Activated T-helper 1 cell treated with anti-CD3 and anti-CD28 coated beads, Interleukin-2, amount 50 U/mL, for 16 hours (primary cell): ENCODE measurements at places on chromosomes 16 and 17.

DNA sequence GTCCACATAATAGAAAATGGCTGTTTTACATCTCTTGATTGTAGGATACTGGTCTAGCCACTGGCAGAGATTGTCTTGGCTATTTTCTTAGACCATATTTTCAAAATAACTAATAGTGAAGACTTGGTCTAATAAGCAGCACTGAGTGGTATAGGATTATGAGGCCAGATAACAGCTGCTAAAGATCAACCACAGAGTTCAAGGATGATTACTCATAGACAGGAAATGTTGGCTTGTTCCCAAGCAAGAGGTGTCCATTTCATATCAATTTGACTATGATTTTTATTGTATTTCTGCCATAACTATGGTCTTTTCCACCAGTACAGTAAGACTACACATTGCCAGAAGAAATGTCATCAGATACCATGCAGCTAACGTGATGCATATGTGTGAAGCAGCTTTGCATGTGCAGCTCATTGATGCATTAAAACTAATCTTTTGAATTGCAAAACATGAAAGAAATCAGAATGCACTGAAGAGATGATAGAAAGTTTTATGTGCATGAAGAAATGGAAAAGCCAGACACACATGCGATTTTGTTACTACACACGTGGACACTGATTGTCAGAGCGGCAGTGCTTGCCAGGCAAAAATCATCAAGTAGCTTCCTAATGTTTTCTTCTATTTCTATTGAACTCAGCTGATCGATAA, 693.3 kb downstream of the CDH11 start:
- no peak for DNase-seq

GRCh38 chr16:10740000-10740844, 3.4 kb upstream of the NUBP1 start:
- no peak for DNase-seq

- no peak for DNase-seq
Observed at GRCh38 chr16:86042996-86043725, 144.2 kb downstream of the IRF8 start.

GRCh38 chr17:65841089-65841488, 279.6 kb upstream of the AXIN2 start:
- no peak for DNase-seq

GRCh38 chr17:6072157-6072556, 2.0 kb downstream of the WSCD1 start:
- DNase-seq = no peak

DNA sequence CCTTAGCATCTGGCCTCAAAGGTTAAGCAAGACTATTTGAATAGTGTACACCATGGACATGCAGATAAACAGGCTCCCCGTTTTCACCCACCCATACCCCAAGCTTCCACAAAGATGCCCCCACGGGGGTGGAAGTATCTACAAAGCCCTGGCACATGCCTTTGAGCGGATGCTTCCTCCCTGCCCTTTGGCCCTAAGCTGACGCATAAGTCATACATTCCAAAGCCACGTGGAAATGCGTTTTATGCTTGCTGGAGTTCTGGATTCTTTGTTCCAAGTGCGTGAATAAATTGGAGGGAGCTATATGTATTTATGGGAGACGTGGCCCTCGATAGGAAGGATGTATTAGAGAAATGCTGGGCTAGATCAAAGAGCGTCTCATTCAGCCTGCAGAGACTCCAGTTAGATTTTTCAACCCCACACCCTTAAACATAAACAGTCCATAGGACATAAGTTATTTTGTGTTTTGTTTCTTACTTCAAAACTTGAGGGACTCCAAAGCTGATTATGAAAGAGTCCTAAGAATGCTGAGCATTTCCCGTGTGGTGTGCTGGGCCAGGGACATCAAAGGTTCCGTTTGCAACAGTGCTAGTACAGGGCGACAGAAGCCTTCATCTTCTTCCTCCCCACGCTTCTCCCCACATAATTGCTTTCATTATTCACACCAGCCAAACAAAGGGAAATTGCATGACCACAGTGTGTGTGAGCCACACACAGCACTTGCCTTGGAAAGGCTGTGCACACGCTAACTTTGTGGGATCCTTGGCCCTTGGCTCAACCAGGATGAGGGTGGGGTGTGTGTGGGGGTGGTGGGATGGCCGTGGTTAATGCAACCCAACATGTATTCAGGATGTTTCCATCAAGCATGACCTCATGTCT, 73.6 kb downstream of the WIPI1 start:
- DNase-seq = no peak

DNA sequence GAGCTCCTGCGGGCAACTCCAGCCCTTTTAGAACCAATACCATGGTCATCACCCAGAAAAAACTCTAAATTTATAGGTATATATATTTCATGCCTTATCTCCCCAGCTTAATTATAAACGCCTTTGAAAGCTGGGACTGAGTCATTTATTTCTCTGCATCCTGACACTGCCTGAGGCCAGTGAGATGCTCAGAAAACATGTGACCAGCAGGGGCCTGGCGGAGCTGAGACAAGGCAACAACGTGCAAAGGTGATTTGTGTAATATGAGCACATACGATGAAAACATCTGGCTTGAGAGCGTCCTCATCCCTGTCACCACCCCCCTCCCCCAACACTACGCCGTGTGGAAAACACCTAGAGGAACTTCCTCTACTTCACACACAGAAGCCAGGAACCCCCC, 22.7 kb downstream of the NXN start:
- no peak for DNase-seq

GRCh38 chr16:48523415-48524204, 86.4 kb downstream of the N4BP1 start:
- no peak for DNase-seq

DNA sequence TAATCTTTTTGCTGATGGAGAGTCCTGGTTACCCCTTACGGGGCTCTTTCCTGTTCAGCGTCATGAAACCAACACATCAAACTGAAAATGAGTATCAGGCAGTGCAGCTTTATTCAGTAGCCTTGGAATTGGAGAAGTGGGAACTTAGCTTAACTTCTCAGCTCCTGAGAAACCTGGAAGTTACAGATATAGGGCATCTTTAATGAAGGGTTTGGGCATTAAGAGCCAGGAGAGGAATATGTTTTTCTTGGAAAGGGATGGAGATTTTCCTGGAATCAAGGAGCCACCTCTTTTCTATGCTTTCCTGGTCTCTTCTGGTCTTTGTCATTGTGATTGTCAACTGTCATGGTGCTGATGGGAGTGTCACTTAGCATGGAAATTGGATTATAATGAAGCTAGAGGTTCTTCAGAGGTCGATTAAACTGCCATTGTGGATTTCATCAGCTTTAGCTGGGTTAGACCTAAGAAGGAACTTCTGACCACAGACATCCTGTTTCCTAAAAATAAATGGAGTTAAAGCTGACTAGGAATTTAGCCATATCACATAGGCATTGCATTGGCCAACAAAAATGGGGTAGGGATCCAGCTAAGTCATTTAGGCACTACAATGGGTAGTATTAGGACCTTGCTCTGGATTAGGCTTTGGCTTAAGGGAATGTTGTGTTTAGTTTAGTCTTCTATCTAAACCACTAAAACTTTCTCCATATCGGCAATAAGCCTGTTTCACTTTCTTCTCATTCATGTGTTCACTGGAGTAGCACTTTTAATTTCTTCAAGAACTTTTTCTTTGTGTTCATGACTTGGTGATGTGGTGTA, 186.4 kb downstream of the BCAS3 start:
- no peak for DNase-seq

DNA sequence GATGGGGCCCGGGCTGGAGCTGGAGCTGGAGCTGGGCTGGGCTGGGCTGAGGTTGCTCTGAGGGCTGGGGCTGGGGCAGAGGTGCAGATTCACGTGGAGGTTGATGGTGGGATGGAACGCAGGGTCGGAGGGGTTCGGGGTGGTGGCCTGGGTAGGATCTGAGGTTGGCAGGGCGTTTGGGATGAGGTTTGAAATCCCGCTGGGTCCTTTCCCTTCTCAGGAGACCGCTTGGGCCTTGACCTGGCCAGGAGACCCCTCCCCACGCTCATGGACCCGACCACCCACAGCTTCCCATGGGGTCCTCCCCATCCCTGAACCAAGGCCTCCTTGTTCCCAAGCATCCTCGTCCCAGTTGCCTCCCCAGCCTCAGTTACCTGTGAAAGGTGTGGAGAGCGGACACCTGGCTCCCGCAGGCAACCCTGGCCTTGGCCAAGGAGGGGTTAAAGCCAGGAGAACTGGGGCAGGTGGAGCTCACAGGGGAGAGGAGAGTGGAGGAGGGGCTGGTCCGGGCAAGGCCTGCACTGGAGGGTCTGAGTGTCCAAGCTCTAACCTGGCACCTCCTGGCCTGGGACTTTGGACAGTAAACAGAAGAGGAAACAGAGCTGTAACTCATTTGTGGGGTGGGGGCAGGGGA, at the start of gene ASGR2:
TSS of gene ASGR2 (minus strand) at position 582 of the 634 bp plus-strand sequence. CDS start 582 bp downstream, outside the sequence.
- no peak for DNase-seq

- no peak for DNase-seq
Observed at GRCh38 chr16:75452464-75453190, 11.9 kb downstream of the TMEM170A start.

- no peak for DNase-seq
Observed at GRCh38 chr17:29240968-29241963, 5.4 kb upstream of the CRYBA1 start.

GRCh38 chr17:48335858-48336500, 94.0 kb downstream of the SKAP1 start:
- no peak for DNase-seq

GRCh38 chr17:9451934-9452333, 123.7 kb downstream of the STX8 start:
- DNase-seq = no peak

DNA sequence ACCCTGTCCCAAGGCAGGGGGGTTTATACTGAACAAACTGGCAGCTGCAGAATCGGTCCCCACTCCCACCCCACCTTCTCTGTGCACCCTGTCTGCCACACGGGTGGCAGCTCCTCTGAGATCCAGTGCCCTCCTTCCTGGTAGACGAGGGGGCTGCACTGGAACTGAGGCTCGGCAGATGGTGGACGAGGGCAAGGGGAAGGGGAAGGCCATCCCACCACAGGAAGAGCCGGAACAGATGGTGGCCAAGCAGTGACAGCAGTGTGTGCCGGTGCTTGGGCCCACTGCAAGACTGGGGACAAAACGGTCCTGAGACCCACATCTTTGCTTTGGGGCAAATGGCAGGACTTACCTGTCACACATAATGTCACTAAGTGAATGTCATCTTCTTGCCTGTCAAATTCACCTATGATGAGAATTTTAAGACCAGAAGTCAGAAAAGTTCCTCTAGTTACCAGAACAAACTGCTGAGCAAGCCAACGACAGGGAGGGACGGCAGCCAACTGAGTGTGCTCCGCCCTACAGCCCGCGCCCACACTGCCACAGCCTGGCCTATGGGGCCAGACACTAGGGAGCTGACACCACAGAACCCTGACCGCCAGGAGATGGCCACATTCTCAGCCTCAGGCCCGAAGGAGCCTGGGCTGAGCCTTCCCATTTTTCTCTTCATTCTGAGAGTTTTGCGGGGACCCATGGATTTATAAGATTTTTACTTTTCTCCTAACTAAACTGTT, 14.4 kb downstream of the NTAN1 start:
- DNase-seq = no peak

DNA sequence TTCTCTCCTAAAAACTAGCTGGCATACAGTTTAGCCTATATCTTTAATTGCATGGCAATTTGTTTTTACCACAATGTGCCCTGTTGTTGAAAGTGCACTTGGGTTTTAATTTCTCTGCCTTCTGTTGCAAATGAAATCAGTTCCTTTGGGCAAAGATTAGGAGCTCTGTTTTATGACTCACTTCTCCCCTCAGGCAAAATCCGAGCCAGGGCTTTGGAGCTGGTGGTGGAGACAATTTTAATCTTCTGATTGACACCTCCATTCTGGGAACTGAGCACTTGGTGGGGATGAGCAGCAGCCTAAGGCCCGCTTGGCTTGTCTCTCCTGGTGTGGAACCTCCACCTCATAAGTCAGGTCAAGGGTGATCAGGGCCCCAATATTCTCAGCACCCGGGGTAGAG, 13.3 kb upstream of the MYH8 start:
- no peak for DNase-seq

- DNase-seq = no peak
Observed at GRCh38 chr17:66548158-66548557, 245.7 kb downstream of the PRKCA start.

GRCh38 chr17:77631307-77631706, 327.2 kb upstream of the TNRC6C start:
- DNase-seq = no peak

DNA sequence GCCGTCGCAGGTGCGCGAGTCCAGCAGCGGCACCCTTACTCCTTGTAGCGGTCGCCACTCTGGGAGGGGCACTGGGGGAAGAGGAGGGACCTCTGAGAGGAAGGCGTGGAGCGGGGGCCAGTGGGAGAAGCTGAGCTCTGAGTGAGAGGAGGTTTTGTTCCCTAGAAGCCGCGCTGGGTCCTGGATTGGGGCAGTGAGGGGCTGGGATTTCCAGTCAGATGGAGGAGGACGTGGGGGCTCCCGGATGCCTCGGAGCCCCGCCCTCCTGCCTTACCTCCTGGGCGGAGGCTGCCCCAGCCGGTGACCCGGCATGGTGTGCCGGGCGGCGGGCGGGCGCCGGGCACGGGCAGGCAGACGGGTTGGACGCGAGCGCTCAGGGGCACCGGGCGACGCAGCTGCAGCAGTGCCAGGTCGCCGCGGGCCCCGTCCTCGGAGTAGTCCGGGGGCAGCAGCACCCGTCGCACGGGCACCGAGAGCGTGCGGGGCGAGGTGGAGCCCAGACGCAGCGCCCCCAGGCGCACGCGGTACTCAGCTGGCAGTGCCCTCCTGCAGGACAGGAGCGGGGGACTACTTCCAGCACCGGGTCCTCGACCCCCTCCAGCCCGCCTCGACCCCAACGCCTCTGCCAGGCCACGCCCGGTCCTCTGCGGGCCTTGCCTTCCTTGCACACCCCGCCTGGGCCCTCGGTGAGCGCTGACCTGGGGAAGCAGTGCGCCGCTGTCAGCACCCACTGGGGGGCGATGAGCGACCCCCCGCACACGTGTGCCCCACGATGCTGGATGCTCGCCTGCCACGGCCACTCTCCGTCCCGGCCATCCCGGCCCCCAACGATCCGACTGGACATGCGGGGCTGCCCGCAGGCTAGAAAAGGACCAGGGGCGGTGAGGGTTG, 2.0 kb downstream of the PRSS33 start:
- no peak for DNase-seq

DNA sequence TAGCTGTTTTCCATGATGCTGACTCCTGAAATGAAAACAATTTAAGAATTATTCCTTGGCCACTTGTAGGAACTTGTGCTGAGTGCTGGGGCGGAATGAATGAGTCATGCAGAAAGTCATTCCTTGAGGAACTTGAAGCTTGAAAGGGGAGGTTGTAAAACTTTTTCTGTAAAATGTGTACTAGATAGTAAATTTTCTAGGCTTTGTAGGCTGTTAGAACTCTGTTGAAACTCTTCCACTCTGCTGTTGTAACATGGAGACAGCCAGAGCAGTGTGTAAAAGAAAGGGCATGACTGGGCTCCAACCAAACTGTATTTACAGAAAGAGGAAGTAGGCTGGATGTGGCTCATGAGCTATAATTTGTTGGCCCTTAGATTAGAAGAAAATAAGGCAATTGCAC, 46.1 kb downstream of the ABCA8 start:
- no peak for DNase-seq

- no peak for DNase-seq
Observed at GRCh38 chr16:81229811-81230210, 8.7 kb upstream of the BCO1 start.

- DNase-seq = no peak
Observed at GRCh38 chr16:72985148-72985941, 62.6 kb downstream of the ZFHX3 start.

GRCh38 chr17:56717471-56717870, 116.2 kb downstream of the C17orf67 start:
- no peak for DNase-seq
